ENCODE measurements at places on chromosomes 6 and 20.

GRCh38 chr20:54162378-54163009, 11.3 kb downstream of the CYP24A1 start:
- no peak for DNase-seq

GRCh38 chr20:14828459-14828858, 491.0 kb upstream of the FLRT3 start:
- DNase-seq, result no peak

- DNase-seq, result no peak
Measured at GRCh38 chr6:1208876-1209275, 103.0 kb upstream of the FOXQ1 start.

- no peak for DNase-seq
Measured at GRCh38 chr6:15503346-15503680, 159.5 kb downstream of the DTNBP1 start.

- no peak for DNase-seq
Measured at GRCh38 chr6:4543596-4543995, 232.6 kb upstream of the CDYL start.

DNA sequence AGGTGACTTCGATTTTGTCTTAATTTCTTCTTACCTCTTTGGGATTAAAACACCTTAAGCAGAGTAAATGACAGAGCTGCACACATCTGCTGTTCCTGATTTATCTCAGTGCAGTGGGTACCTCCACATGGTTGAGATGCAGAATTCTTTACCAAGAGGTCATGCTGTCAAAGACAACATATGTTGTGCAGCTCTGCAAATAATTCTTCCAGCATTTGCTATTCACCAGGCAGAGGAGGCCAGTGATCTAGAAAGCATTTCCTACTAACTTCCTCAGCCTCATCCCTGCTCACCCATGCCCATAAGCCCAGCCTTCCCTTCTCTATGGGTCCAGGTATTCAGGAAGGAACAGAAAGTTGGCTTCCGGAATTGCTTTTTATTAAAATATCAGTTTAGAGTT, 109.3 kb downstream of the THBS2 start:
- no peak for DNase-seq

GRCh38 chr6:37456816-37457560, 24.0 kb downstream of the CMTR1 start:
- no peak for DNase-seq

- DNase-seq, result peak; percentile 43
Measured at GRCh38 chr6:145367149-145367548, 368.2 kb downstream of the EPM2A start.

GRCh38 chr20:41748051-41748450, 129.9 kb upstream of the CHD6 start:
- DNase-seq, result no peak

GRCh38 chr6:119527231-119527578, 177.6 kb upstream of the MAN1A1 start:
- no peak for DNase-seq

DNA sequence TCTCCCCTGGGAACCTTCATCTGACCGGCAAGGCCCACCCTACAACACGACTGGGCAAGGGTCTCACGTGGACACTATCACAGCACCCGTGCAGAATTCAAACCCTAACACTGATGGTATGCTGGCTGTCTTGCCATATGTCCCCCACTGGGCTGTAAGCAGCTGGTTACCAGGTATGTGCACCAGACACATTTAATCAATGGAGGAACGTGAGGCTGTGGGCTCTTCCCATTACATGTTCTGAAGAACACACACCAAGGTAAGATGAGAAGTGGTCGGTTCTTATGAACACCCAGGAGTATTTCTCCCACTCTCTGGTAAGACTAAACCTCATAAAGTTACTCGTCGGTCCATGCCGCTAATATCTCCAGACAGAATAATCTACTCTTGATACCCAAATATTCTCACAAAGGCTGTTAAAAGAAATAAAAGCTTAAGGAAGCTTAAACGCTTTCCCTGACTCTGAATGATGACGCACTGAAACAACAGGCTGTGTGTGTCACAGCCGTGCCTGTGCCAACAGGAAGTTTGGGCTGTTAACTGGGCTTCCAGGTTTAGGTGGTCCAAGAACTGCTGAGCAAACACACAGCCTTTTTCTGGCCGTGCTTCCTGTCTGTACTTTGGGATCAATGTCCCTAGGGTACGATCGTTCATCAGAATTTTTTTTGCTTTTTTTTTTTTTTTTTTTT, 75.3 kb downstream of the SLC23A2 start:
- DNase-seq, result no peak

GRCh38 chr6:167791091-167791779, 35.5 kb upstream of the AFDN start:
- no peak for DNase-seq

- DNase-seq, result no peak
Measured at GRCh38 chr20:31476643-31477215, 1.6 kb downstream of the REM1 start.

DNA sequence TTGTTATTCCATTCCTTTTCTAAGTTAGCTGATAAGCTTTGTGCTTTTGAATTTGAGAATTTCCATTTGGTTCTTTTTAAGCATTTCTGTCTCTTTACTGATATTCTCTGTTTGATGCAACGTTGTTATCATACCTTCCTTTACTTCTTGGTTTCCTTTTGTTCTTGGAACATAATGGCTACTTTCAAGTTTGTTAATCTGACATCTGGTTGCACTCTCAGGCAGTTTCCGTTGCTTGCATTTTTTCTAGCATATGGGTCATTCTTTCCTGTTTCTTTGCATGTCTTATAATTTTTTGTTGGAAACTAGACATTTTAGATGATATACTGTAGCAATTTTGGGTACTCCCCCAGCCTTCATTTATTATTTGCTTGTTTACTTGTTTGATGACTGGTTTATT, 12.5 kb downstream of the CDC5L start:
- DNase-seq, result no peak

DNA sequence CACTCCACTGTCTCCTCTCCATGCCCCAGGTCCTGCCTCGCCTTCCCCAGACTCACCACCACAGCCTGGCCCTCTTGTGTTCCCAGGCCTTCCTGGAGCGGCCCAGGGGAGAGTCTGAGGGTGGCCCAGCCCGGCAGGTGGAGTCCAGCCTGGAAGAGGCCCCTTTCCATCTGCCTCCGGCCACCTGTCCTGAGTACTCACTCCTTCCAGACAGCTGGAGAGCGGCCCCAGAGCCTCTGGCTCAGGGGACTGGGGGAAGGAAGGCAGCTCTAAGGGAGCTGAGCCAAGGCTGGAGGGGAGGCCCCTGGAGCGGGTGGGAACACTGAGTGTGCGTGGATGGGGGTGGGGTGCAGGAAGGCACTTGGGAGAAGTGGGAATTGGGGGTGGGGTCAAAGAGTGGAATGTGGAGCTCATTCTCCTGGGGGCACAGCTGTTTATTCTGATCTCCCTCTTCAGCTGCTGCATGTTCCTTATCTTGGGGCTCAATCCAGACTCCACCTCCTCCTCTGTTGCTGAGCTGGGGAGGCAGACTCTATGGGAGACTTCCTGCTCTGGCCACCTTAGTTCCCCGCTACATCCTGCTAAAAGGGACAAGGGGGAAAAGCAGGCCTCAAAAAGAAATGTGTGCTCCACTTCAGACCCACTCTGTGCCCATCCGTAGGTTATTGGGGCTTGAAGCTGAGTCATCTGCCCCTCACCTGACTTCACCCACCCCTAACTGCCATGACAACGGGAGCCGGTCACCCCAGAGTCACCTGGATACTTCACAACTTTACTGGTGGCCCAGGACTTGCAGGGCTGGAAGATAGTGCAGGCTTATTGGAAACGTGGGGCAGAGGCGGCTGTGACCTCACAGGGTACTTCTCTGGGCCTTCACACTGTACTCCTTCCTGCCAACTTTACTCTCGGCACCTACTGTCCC, 19.5 kb upstream of the TAF8 start:
- DNase-seq, result no peak

GRCh38 chr6:153944201-153944600, 94.8 kb upstream of the OPRM1 start:
- DNase-seq, result no peak

DNA sequence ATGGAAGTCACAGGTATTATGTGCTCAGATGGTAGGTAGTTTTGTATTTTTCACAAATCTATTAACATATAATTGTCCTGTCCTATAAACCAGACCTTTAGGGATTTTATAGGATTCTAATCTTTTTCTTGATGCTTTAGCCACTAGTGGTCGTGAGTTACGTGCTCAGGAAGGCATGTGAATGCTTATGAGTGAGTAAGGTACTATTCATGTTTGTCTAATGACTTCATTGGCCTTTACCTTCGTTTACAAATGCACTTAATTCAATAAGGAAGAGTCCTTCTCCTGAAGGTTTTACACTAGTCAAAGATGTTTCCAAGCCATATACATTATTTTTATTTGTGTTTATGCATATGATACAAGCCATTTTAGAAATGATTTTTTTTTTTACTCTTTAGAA, 23.0 kb downstream of the PACRG start:
- DNase-seq, result no peak

- DNase-seq, result no peak
Measured at GRCh38 chr20:57713951-57714350, 4.1 kb upstream of the PMEPA1 start.

- no peak for DNase-seq
Measured at GRCh38 chr6:5378331-5378730, 117.0 kb downstream of the FARS2 start.

DNA sequence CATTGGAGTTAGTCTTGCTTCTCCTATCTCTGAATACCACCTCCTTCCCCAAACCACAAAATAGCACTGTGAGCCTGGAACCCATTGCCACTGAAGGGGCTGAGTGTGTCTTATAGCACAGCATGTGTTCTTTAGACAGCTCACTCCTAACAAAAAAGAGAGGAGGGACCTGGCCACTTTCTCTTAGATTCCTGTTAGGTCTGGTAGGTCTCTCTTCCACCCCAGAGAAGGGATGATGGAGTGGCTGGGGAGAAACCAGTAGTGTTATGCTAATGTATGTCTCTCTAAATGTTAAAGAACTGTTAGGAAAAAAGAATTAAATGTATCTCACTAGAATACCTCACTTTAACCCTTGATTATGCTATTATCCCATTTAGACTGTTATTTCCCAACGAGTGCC, 340.3 kb downstream of the EPHA7 start:
- no peak for DNase-seq

DNA sequence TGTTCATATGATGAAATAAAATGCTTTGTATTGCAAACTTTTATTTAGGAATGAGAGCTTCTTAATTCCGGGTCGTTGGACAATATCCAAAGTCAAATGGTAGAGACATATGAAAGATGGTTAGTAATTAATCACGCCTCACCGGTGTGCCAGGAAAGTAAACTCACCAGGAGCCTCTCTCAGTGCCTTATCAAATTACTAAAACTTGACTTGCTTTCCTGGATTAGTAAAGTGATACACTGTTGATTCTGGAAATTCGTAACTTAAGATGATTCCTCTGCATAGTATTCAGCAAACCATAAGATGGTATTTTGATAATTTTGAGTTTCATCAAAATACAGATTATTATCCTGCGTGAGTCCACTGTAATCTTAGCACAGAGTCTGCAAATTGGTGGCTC, 115.2 kb downstream of the PAX1 start:
- DNase-seq, result no peak

DNA sequence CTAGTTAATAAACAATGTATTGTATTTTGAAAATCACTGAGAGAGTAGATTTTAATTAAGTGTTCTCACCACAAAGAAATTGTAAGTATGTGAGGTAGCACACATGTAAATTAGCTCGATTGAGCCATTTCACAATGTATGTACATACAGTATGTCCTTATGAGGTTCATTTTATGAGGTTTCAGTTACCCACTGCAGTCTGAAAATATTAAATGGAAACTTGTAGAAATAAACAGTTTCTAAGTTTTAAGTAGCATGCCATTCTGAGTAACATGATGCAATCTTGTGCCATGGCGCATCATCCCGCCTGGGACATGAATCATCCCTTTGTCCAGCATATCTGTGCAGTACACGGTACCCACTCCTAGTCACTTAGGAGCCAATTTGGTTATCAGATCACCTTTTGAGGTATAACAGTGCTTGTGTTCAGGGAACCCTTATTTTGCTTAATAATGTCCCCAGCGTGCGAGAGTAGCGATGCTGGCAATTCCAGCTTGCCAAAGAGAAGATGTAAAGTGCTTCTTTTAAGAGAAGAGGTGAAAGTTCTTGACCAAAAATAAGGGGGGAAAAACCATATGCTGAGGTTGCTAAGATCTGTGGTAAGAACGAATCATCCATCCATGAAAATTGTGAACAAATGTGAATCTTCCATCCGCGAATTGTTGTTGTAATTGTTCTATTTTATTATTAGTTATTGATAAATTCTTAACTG, 64.7 kb downstream of the KCNS1 start:
- no peak for DNase-seq

DNA sequence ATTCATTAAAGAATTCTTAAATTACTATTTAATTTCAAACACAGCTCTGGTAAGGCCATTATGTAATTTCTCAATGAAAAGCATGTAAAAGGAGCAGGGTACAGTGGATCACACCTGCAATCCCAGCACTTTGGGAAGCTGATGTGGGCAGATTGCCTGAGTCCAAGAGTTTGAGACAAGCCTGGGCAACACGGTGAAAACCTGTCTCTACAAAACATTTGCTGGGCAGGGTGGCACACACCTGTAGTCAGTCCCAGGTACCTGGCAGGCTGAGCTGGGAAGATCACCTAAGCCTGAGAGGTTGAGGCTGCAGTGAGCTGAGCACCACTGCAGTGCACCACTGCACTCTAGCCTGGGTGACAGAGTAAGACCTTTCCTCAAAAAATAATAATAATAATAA, 37.4 kb downstream of the MDN1 start:
- no peak for DNase-seq

DNA sequence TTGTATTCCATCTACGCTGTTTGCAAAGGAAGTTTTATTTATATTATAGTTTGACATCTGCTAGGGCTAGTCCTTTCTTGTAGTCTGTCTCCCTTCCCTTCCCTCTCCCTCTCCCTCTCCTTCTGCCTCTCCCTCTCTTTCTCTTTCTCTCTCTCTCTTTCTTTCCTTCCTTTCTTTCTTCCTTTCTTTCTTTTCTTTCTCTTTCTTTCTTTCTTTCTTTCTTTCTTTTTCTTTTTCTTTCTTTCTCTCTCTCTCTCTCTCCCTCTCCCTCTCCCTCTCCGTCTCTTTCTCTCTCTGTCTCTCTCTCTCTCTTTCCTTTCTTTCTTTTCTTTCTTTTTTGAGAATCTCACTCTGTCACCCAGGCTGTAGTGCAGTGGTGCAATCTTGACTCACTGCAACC, 137.8 kb downstream of the CDKAL1 start:
- DNase-seq, result no peak

- no peak for DNase-seq
Measured at GRCh38 chr6:148054219-148054618, 288.4 kb upstream of the SASH1 start.

DNA sequence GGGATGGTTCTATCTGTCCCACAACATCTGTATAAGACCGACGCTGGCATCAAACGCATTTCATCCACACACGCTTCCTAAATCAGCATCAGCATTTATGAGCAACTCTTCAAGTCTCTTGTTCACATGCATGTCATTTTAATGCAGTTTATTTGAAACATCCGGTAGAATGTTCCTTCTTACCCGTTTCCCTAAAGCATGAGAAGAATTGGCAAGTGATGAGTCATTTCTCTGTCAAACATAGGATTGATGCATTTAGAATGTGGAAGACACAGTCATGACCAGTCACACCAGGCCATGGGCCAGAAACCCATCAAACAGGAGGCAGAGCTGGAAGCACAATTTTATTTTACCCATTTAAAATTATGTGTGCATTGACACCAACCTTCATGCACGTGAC, 122.8 kb downstream of the UST start:
- no peak for DNase-seq

- no peak for DNase-seq
Measured at GRCh38 chr6:53496797-53497375, 48.0 kb downstream of the GCLC start.

Data from GM12865 (cell line).